ENCODE measurements at places on chromosomes 1 and 21.

- DNase-seq: no peak
These were observed 2.1 kb downstream of the ARHGEF2 start for GRCh38 chr1:155976062-155976912.

DNA sequence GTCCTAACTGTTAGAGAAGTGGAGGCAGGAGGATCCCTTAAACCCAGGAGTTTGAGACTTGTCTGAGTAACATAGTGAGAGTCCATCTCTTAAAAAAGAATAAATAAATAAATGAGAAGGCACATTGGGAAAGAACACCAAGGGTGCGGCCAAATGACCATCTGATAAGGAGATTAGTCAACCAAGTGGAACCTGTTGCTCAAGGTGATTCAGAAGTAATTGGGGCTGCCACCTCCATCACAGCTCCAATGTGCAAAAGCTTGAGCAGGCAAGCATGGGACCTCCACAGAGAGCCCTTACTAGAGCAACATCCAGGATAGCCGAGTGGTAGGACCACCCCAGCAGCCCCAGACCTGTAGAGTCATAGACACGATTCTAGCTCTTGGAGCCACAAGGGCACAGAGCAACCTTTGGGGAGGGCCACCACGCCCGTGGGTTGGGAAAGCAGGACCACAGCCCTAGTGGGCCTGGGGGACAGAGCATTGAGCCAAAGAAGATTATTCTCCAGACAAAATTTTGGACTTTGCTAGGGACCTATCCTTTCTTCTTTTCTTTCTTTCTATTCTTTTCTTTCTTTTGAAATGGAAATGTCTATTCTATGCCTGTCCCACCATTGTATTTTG is 40.9 kb downstream of the KCNK1 start:
- no peak for DNase-seq

DNA sequence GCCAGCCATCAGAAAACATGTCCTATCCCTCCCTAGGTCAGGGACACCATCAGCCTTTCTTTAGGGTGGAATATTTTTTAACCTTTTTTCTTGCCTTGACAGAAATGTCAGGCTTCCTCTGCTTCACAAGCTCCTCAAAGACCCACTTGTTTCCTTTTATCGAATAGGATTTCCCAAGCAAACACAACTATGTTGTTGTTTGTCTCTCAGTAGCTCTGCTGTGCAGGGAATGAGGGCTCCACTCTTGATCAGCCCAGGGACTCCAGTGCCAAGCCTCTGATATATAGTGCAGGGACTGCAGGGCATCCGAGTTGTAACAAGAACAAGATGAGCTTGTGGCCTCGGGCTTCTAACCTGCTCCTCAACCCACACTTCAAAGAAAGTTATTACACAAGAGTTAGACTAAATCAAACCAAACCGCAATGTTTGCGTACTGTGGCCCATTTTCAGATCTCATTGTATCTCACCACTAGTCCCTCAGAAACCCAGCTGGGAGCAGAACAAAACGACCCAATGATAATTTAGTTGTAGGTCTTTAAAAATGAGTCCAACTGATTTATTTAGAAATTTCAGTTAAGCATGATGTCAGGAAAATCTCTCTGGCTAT is 108.1 kb downstream of the ATG4C start:
- DNase-seq: no peak

- no peak for DNase-seq
These were observed 601 bp downstream of the CCT8 start for GRCh38 chr21:29072873-29073221.

GRCh38 chr1:65066419-65066765 is 81.6 kb upstream of the AK4 start:
- DNase-seq: no peak

DNA sequence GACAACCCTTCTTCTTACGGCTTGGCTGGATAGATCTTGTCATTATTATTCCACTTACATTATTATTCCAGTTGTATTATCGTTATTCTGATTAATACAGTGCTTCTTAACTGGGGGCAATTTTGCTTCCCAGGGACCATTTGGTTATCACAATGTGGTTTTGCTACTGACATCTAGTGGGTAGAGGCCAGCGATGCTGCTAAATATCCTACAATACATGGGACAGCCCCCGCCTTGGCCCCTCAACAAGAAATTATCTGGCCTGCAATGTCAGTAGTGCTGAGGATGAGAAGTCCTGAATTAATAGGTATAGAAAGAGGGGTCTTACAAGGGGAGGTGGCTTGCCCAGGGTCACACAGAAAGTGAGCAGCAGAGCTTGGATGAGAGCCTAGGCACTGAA is 105.6 kb downstream of the PTPRU start:
- DNase-seq: no peak

DNA sequence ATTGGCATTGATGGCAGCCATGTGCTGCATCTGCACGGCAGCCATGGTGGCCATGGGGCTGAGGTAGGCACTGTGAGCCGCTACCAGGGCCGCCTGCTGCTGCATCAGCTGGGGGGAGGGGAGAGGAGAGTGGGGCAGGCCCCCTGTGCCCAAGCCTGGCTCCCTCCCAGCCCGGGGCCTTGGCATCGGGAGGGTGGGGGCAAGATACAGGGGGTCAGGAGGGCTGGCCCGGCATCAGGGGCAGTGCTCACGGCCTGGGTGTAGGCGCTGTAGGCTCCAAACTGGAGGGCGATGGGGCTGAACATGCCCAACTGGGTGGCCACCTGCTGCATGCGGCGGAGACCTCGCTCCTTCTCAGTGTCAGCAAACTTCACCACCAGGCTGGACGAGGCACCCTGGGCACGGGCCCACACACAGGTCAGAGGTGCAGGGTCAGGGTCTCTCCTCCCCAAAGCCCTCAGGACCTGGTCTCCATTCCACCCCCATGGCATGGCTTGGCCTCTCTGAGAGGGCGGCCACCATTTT is 9.0 kb downstream of the CELF3 start:
- no peak for DNase-seq

- no peak for DNase-seq
These were observed 109.7 kb downstream of the TGFBR3 start for GRCh38 chr1:91776068-91776794.

DNA sequence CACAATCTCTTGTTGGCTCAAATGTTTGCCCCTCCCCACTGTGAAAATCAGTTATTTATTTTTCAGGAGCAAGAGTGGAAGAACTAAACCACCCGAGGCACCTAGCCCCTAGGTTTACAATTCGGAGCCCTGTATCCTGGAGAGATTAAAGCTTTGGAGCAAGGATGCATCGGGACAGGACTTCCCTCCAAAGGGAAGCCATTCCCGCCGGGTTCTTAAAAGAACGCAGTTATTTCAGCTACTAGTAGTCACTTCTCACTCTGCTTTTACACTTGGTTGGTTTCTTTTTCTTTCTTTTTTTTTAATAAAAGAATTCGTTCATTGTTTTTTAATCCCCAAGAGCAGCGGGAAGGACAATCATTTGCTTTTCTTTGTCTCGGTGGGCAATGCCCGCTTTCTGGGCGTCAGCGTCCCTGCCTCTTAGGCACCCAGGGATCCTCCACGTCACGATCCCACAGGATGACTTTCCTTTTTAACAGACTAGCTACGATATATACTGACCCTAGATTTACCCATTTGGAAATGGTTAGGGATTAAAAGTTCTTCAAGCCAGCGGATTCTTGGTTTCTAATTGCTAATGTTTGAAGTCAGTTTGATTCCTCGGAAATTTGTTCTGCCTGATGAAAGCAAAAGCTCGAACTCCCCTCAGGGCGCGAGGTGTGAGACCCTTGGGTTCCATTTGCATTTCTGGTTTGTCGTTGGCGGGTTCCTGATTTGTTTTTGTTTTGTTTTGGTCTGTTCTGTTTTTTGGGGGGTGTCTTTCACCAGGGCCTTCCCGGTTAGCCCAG is 9.0 kb downstream of the TBX15 start:
- DNase-seq: no peak

DNA sequence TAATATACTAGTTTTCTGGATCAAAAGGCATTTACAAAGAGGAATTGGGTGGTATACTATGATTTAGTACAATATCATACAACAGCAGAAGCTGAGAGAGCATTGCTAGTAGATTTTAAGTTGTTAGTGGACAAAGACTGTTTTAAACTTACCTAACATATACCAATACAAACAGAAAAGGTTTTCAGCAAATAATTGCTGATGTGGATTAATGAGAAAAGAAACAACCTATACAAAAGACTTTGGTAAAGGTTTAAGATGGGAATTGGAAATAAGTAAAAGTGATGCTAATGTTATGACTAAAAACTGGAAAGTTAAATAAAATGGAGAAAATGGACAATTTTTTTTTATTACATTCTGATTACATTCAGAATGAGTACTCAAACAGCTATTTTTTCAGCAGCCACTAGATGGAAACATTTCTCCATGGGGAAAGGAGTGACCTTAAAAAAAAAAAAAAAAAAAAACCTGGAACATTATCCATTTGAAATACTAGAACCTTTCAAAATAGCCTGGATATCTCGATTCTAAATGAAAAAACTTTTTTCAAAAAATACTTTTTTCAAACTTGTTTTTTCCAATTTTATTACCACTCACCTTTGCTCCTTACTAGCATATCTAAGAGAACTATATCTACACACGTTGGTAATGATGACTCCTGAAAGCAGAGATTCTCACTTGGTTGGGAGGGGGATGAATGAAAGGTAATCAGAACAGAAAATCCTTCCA is 55.4 kb downstream of the EPRS1 start:
- DNase-seq: no peak

DNA sequence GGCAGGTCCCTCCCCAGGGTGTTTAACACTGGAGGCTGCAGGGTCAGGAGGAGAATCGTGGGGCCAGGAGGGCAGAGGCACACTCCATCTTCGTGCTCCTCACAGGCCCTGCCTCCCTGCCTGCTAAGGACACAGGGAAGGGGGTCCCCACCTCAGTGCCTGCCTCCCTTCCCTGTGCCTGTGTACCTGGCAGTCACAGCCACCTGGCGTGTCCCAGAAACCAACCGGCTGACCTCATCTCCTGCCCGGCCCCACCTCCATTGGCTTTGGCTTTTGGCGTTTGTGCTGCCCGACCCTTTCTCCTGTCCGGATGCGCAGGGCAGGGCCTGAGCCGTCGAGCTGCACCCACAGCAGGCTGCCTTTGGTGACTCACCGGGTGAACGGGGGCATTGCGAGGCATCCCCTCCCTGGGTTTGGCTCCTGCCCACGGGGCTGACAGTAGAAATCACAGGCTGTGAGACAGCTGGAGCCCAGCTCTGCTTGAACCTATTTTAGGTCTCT is 623 bp upstream of the BGLAP start:
- DNase-seq: no peak

DNA sequence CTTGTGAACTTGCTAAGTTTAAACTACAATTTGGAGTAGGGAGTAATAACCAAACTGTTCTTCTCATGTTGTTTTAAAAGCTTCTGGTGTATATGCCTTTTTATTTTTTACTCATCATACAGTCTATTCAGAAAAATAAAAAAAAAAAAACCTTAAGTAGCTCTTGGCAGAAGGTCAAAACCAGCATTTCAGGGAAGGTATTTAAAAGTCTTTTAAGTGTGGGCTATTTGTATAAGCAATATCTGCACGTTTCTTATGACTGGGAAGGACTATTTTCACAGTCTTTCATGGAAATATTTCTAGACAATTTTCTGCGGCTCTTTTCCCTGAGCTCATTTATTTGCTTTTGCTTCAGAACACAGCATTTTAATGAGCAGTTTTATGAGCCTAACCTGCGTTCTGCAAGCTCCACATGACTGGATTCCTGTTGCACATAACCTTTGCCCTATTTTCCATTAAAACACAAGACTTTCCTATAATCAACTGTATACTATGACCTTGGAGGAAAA is 60.9 kb upstream of the C1orf105 start:
- DNase-seq: no peak

DNA sequence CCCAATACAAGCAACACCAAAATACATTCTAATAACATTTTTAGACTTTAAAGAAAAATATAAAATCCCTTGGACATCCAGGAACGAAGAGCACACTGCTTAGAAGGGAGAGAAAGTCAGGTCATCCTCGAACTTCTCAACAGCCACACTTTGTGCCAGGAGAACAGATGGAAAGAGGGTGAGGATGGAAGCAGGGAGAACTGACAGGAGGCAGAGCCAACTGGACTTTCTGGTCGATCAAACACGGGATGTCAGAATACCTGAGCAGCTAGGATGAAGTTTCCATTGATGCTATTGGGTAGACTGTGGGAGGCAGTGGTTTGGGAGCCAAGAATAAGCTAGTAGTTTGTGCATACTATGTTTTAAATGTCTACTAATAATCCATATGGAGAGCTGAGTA is 111.4 kb downstream of the TOMM20 start:
- no peak for DNase-seq

DNA sequence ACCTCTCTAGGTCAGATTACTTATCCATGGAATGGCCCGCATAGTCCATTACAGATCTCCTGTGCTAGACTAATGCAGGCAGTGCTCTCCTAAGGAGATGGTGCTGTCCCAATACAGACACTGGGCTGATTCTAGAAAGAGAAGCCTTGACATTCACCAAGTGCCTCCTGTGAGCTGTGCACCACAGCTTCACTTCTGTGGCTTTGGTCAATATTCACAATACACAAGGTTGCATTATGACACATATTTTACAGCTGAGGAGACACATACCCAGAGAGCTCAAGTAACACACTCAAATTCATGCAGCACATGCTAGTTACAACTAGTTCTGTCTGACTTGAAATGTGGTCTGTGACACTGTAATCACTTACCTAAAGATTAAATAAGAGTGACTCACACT is 59.4 kb upstream of the LRRC8B start:
- no peak for DNase-seq

GRCh38 chr1:87117761-87118368 is 203.4 kb downstream of the HS2ST1 start:
- no peak for DNase-seq

GRCh38 chr21:41428311-41428710 is 2.3 kb downstream of the MX1 start:
- no peak for DNase-seq

DNA sequence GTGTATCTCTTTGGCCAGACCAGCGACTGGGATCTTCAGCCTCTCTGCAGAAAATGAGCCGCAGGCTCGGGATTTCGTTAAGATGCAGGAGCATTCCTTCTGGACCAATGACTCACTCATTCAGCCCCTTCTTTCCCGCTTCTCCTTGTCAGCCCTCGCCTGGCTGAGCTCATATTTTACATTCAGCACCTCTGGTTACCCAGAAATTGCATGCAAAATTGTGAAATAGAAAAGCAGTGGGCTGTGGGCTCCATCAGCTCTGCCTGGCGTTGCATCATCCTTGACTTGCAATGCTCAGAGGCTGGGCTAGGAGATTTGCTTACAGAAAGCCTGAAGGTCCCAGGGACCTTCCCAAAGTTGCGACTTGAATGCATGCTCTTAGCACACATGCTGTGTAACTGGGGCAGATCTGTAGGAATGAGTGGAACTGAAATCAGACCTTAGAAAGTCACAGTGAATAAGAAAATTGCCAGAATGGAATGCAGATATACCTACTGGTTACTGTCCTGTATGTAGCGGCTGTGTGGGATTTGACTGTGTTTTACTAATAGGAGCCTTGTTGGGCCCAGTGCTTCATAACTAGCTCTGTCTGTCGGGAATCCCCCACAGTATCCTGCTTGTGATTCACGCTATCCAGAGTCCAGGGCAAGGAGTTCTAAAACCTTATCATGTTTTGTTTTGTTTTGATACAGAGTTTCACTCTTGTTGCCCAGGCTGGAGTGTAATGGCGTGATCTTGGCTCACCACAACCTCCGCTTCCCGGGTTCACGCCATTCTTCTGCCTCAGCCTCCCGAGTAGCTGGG is 444.8 kb downstream of the KIF26B start:
- DNase-seq: no peak

GRCh38 chr1:38076038-38076437 is 29.4 kb upstream of the POU3F1 start:
- no peak for DNase-seq

- no peak for DNase-seq
These were observed 10.6 kb upstream of the RGS18 start for GRCh38 chr1:192147696-192148095.
